Nephron progenitor cell (in vitro differentiated cells): ENCODE measurements at places on chromosomes 16 and 17.

- DNase-seq: no peak
These were observed 12.7 kb upstream of the C16orf74 start for GRCh38 chr16:85763616-85764015.

GRCh38 chr17:36523113-36523512 is 11.6 kb downstream of the MYO19 start:
- DNase-seq: no peak

DNA sequence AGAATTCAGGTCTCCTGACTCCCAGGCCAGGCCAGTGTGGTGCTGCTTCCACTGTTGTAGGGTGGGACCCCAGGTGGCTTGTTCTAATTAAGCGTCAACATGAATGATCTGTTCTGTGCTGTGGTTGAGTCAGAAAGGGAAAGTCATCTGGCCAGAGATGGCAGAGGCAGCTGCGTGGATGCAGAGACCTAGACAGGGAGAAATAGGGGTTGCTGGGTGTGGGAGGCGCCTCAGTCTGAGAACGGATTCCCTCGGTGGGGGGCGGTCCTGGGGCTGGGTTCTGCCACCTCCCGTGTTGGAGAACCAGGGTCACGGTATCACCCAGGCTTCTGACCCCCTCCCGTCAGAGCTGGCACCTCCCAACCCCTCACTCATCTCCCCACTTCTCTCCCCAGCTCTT is 5.6 kb downstream of the FBRS start:
- DNase-seq: no peak

DNA sequence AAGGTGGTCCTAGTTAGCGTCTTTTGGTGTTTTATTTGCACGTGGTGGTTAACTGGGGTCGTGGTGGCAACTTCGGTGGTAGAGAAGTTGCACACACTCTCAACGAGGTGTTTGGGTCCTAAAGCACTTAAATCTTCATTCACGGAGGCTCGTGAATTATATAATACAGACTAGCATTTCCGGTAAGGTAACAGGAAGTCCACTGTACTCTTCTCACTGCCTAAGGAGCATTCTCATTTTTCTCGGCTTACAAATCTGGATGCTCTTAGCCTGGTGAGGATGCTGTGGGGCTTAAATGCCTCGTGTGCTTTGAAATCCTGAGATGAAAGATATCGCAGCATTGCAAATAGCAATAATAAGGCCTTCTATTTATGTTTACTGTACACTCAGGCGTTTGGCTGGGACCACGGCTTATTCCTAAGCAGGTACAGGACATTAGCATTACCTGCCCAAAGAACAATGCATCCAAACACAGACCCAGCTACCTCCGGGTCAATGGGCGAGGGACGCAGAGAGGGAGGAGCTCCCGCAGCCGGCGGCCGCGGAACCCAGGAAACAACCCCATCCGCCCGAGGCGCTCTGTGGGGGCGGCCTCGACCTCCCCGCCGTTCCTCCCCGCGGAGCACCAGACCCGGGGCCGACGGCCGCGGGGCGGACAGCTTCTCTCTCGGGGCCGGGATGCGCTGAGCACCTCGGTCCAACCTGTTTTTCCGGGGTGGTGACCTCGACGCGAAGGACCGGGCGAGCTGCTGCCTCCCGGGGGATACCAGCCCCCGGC is 856 bp downstream of the DNAJA2 start:
- DNase-seq: peak; percentile 47

DNA sequence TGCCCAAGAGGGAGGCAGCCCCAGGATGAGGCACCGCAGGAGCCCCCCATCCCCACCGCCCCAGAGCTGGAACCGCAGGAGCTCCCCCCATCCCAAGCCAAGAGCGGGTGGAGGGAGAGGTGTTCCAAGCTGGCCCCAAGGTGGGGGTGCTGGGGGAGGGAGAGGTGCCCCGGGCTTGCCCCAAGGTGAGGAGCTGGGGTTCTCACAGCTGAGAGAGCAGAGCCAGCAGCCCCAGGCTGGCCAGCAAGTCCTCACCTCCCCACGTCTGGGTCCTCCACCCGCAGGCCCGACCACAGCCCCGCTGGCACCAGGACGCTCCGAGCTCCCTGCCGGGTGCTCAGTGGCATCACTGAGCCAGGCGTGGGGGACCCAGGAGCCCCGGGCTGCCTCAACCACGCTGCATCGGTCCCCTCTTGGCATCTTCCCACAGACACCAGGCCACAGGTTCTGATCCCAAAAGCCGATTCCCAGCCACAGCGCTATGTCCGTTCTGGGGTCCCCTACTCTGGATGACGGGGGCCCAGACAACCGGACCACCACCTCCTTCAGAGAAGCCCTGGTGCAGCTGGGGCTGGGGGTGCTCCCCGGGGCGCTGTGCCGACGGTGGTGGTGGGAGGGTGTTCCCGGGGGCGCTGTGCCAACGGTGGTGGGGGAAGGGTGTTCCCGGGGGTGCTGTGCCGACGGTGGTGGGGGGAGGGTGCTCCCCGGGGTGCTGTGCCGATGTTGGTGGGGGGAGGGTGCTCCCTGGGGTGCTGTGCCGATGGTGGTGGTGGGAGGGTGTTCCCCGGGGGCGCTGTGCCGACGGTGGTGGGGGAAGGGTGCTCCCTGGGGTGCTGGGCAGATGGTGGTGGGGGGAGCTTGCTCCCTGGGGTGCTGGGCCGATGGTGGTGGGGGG is 15.4 kb upstream of the WDR45B start:
- DNase-seq: no peak

DNA sequence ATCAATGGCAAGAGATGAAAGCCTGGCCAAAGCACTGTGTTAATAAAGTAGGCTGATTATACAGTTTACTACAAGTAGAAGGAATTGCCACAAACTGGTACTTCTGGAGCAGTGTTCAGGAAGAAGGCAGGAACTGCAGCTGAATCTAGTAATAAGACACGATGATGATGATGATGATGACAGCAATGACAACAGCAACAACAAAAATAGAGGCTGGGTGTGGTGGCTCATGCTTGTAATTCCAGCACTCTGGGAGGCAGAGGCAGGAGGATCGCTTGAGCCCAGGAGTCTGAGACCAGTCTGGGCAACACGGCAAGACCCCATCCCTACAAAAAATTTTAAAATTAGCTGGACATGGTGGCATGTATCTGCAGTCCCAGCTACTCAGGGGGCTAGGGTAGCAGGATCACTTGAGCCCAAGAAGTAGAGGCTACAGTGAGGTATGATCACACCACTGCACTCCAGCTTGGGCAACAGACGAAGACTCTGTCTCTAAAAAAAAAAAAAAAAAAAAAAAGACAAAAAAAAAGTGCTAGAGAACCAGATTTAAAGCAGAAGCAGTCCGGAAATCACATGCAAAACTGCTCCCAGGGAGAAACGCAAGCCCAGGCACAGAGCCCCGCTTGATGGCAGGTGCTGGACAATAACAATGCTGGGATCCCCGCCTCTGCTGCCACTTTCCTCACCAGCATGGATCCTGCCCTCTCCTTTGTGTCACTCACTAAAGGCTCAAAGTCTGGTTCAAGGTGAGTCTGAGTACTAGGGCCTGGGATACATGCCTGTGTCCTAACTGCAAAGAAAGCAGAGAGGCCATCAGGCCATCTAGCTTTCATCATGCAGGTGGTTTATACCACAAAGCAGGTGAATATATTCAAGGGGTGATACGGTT is 44.8 kb downstream of the CPPED1 start:
- DNase-seq: no peak

DNA sequence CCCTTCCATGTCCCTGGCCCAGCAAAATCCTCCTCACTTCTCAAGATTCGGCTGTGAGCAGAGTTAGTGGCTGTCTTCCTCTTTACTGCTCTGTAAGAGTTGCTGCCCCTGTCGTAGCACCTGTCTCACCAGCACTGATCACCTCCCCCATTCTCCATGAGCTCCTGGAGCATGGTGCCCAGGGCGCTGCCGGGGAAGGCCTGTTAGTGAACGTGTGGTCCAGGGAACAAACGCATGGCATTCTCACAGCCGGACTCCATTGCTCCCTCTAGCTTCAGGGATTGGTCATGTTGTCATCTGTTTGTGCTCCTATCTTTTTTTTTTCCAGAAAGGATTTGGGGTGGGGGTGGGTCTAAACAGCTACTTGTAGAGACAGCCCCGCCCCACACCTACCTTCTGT is 141.2 kb downstream of the CMIP start:
- DNase-seq: no peak

DNA sequence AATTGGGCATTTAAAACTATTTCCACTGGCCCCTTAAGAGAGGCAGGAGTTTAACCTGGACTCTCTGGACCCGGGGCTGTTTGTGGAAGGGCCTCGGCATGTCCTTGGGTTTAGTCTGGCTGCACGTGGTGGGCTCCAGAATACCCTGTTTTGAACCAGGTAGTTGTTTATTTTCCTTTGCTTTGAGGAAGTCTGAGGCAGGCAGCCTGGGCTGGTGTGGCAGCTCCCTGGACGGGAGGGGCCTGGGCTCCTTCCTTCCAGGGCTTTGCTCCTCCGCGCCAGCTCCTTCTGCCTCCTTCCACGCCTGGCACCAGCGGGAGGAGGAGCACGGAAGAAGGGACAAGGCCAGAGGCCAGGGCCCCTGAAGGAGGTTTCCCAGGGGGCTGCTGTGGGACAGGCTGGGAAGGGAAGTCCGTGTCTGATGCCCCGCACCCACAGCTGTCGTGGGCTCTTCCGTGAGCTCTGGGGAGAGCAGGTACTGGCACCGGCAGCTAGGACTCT is 15.5 kb downstream of the BANP start:
- DNase-seq: no peak

DNA sequence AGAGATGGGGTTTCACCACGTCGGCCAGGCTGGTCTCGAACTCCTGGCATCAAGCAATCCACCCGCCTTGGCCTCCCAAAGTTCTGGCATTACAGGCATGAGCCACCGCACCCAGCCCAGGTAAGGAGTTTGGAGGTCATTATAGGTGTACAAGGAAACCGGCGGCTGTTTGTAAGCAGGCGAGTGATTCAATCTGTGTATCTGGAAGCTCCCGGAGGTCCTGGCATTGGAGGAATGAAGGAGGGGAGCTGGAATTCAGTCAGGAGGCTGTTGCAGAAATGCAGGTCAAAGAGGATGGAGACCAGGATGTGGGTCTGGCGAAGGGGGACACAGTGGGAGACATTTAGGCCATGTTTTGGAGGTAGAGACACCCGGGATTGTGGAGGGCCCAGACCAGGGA is 18.8 kb downstream of the CDC42EP4 start:
- DNase-seq: no peak

DNA sequence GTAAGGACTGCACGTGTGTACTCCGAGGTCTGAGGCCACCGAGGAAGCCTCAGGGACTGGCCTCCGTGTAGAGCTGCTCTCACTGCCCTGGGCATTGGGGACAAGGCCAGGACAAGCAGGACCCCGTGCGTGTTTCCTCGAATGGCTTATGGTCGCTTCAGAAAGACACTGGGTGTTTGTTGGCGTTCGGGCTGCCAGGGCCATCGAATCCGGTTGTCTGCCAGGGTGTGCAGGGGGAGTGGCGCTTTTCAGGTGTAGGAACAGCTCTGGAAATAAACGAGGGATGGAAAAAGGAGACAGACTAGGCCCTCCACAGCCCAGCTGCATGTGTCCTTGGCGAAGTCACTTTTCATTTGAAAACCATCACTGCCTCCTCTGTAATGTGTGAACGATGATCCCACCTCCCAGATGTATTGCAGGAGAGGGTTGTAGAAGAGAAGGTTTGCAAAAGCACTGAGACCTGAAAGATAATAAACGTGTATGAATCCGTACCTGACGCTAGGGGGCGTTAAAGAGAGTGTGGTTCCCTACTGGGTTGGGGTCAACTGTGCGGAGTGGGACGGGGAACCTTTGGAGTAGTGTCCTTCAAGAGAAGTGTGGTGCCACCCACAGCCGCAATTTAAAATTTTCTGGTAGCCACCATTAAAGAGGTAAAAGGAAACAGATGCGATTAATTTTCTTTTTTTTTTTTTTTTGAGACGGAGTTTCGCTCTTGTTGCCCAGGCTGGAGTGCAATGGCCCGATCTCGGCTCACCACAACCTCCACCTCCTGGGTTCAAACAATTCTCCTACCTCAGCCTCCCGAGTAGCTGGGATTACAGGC is 2.1 kb upstream of the ZSCAN10 start:
- DNase-seq: no peak

DNA sequence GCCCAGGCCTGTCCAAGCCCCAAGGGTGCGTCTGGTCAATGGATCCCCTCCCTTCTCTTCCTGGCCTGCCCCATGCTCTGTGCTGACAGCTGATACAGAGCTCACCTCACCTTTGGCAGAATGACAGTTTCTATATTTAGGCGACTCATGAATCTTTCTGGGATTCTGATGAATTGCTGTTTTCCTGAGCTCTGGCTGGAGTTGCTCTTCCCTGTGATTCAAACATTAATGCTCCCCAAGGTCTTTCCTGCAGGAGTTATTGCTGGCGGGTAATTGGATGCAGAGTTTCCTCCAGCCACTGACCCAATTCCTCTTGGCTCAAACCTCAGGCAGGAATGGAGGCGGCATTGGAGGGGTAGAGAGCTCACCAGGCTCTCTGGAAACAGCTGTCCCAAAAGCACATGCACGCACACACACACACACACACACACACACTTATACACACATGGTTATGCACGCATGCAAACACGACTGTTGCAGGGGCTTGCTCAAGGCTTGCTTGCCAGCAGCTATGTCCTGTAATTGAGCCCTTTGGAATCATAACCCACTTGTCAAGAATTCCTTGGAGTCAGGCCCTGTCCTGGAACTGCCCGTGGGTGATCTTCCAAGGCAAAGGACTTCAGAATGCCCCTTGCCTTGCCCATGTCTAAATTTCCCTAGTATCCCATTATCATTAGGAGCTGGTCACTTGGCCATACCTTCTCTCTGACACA is 128.8 kb downstream of the ASIC2 start:
- DNase-seq: no peak

DNA sequence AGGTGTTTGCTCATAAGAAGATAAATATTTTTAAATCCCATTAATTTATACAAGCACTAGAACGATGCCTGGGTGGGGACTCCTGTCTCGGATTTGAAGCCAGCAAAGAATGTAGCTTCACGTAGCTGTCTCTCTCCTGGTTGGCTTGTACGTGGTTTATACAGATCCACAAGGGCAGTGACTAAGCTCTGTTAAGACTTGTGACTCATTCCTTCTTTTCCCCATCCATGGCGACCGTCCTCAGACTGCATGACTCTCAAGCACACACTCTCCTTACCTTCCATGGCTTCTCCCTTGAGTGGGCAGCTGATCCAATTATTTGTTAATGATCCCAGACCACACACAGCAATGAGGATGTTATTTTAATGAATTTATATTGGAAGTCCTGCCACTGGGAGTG is 679.7 kb upstream of the SOX9 start:
- no peak for DNase-seq

DNA sequence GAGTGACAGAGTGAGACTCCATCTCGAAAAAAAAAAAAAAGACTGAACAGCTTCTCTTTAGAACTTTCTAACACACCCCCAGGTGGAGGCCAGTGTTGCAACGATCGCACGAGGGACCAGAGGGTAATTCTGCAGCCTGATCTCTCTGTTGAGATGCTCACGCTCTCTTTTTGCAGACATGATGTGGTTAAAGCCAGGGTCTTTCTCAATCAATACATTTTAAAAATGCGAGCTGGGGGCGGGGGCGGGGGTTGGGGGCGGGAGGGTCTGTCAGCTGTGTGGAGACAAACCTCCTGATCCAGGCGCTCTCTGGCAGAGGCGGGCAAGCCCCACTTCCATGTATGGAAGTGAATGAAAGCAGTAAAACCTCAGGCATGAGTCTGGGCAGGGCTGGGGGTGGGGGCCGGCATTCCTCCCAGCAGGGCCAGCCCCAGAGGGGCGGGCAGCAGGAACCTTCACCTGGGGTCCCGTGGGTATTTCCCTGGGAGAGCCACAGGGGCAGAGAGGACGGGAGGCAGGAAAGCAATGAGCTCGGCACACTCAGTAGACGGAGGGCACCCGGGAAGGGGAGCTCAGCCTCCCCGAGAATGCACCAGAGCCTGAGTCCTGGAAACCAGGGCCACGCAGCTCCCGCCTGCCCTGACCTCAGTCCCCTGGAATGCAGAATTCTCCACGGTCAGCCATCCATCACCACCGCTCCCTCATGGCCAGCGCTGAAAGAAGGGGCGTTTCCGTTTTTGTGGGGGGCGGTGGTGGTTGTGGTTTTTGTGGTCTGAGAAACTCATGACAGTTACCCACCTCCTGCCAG is 28.0 kb downstream of the NXN start:
- DNase-seq: peak; percentile 81
